Dorsolateral prefrontal cortex (tissue), 122 donors: ENCODE measurements at places on chromosomes 3 and 15. TPM values are rescaled to one million over a fixed set of nuclear protein-coding genes. Genes with fewer than 3 reads are reported as not detected.

DZIP3 gene
- total RNA-seq: 66.8 TPM

SCN11A gene
- 0.38 TPM for total RNA-seq

RPL39L gene
- total RNA-seq: 3.3 TPM

SLCO2A1 gene
- total RNA-seq: 8.7 TPM

NXPE3 gene
- total RNA-seq: 54.1 TPM

OSBPL10 gene
- 40.1 TPM for total RNA-seq

NEK11 gene
- total RNA-seq: 27.0 TPM
